ENCODE measurements at places on chromosomes 6 and 20. TPM values are rescaled to one million over a fixed set of nuclear protein-coding genes. Genes with fewer than 3 reads are reported as not detected.

DNA sequence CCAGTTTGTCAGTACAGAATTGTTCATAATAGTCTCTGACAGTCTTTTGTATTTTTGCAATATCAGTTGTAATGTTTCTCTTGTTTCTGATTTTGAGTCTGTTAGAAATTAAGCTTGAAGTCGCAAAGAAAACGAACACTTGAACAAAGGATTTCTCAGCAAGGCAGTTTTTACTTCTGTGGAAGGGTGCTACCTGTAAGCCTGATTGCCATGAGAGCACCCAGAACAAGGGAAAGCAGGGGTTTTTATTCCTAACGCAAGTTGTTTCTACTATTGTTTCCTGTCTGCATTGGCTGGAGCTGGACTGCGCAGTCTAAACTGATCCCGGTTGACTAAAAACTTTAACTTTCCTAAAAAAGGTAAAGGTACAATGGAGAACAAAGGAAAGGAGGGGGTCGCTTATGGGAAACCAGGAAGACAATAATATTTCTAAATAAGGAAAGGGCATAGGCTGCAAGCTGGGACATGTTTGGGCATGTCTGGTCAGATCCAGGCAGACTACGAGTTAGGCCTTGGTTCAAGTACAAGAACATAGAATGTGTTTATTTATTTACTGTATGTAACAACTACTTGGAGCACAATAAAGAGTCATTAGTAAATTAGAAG, 28.5 kb downstream of the HLA-B start:
- DNase-seq, result no peak
- peaks cover 12% of the 10 kb centered on the region for H3K36me3 ChIP-seq
- no peak overlapping the region for H3K4me3 ChIP-seq

- H3K27ac ChIP-seq, result no peak overlapping the region
- H3K4me1 ChIP-seq, result no peaks in the 10 kb centered on the region
- no peak overlapping the region for H3K4me3 ChIP-seq
- no peaks in the 10 kb centered on the region for H3K36me3 ChIP-seq
These were observed 162.8 kb upstream of the RSPO3 start for GRCh38 chr6:126955621-126956020.

The HLA-G gene
- 1.3 TPM for total RNA-seq

The RIPOR2 gene
- 303 TPM for total RNA-seq

DNA sequence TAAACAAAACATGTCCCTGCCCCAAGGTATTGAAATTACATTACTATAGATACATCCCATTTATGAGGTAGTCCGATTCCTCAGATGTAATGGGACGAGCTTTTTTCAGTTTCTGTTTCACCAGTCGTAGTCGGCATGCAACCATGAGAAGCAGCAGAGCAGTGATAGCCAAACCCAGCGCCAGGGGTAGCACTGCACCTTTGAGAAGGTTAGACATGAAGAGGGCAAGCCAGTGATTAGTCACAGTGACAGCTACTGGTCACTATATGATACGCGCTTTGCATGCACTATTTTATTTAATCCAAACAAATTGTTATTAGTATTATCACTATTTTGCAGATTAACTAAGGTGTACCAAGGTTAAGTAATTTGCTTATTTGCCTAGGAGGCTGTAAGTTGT, 43.7 kb downstream of the LRP11 start:
- no peaks in the 10 kb centered on the region for H3K4me1 ChIP-seq
- no peak overlapping the region for H3K27ac ChIP-seq
- no peaks in the 10 kb centered on the region for H3K27me3 ChIP-seq
- H3K4me3 ChIP-seq, result no peak overlapping the region

DNA sequence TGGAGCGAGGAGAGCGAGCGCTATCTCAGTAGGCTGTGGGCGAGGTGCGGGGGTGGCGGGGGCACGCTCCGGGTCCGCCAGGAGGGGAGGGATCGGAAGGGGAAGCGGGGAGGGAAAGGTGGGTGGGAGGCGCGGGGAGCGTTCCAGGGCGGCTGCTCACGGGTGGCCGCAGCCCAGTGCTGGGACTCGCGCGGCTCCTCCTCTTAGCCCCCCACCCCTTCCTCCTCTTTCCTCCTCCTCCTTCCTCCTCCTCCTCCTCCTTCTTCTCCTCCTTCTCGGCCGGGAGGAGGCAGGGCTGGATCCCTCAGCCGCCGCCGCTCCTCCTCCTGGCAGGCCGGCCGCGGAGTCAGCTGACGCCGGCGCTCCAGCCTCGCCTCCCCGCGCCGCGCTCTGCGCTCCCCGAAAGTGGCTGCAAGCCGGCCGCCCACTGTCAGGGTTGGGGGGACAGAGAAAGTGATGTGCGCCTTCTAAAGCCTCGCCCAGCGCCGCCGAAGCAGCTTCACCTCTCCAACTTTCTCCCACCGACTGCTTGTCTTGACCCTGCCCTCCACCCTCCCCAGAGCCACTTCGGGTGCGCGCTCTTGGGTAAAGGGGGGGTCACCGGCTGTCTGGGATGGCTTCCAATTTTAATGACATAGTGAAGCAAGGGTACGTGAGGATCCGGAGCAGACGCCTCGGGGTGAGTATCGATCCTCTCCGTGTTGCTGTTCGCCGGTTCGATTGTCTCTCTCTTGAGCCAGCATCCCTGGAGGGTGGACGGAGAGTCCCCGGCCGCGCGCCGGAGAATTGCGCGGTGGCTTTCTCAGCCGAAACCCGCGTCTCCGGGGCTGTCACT, at the start of gene DOK5:
Gene DOK5, plus strand, starts transcription at position 260 of the 835 bp plus-strand sequence. Its CDS starts 354 bp downstream, at position 614.
- no peak within 1 kb of the TSS for H3K4me3 ChIP-seq
- peaks cover 43% of the 10 kb centered on the region for H3K27me3 ChIP-seq
- DNase-seq, result no peak
- no peaks in the 10 kb centered on the region for H3K4me1 ChIP-seq
- H3K36me3 ChIP-seq, result no peaks in the 10 kb centered on the region

GRCh38 chr6:170404036-170404435, 97.5 kb downstream of the FAM120B start:
- no peaks in the 10 kb centered on the region for H3K4me1 ChIP-seq
- no peak overlapping the region for H3K4me3 ChIP-seq
- H3K27ac ChIP-seq, result no peak overlapping the region
- no peak for DNase-seq
- peaks cover 2% of the 10 kb centered on the region for H3K27me3 ChIP-seq
- peaks cover 36% of the 10 kb centered on the region for H3K36me3 ChIP-seq

GRCh38 chr6:31610968-31611367, 4.1 kb upstream of the AIF1 start:
- no peak overlapping the region for H3K27ac ChIP-seq
- H3K4me3 ChIP-seq, result no peak overlapping the region

DNA sequence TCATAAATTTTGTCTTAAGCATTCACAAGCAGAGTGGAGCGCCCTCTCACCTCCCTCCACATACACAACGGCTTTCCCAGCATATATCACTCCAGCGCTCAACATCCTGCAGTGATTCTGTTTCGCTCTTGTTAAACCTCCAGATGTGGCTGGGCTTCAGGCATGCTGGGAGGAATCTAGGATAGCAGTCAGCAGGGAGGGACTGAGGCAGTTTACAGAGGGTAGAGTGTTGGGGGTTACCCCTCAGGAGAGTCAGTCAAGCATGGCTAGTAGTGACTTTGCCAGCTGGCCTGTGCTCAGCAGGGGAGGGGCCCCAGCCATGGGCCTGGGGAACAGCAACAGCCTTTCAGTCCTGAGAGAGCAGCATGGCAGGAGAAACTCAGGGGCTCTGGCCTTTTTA, 161.4 kb upstream of the FLRT3 start:
- no peak overlapping the region for H3K27ac ChIP-seq
- H3K36me3 ChIP-seq, result no peaks in the 10 kb centered on the region
- H3K27me3 ChIP-seq, result no peaks in the 10 kb centered on the region
- DNase-seq, result no peak
- no peak overlapping the region for H3K4me3 ChIP-seq
- H3K4me1 ChIP-seq, result no peaks in the 10 kb centered on the region

The RALY gene
- total RNA-seq, result 208 TPM

- H3K27me3 ChIP-seq, result peaks cover 25% of the 10 kb centered on the region
- H3K4me3 ChIP-seq, result no peak overlapping the region
- no peak for DNase-seq
- H3K4me1 ChIP-seq, result no peaks in the 10 kb centered on the region
These were observed 60.5 kb downstream of the FNDC1 start for GRCh38 chr6:159229651-159230051.

The LAMA2 gene
- 0.02 TPM for total RNA-seq

The BEND3 gene
- total RNA-seq, result 2.7 TPM

The DHX16 gene
- 40.7 TPM for total RNA-seq

GRCh38 chr6:142935553-142936517, 9.1 kb downstream of the HIVEP2 start:
- peaks cover 28% of the 10 kb centered on the region for H3K36me3 ChIP-seq
- peaks cover 83% of the 10 kb centered on the region for H3K4me1 ChIP-seq
- DNase-seq, result peak; percentile 30
- no peaks in the 10 kb centered on the region for H3K27me3 ChIP-seq

The BPI gene
- not detected for total RNA-seq

DNA sequence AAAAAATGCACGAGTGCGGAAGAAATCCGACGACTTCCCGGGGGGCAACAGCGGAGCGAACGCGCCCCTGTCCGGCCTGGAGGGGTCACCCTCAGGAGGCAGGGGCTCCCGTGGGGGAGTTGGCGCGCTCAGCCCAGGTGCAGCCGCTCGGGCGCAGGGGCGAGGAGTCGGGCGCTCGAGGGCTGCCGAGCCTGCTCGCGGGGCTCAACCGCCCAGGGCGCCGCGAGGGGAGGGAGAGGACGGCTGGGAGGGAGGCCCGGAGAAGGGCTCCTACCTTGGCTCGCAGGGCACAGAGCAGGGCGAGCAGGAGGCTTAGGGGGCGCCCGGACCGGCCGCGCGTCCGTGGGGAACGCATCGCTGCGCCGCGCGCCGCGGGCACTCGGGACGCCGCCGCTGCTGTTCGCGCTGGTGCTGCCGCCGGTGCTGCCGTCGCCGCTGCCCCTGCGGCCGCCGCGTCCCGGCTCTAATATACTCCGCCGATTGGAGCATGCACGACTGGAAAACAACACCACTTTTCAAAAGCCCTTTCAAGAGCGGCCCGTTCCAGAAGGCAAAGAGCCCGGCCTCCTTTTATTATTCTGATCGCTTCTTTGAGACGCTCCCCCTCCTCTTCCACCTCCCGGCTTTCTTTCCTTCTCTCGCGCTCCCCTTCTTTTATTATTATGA, 490 bp downstream of the JAG1 start:
- H3K27ac ChIP-seq, result peak overlapping the region; percentile 25
- peaks cover 24% of the 10 kb centered on the region for H3K4me1 ChIP-seq
- peak overlapping the region; percentile 76 for H3K4me3 ChIP-seq

GRCh38 chr6:16769131-16769985, 8.1 kb upstream of the ATXN1 start:
- H3K4me3 ChIP-seq, result no peak overlapping the region
- peaks cover 7% of the 10 kb centered on the region for H3K36me3 ChIP-seq
- H3K27me3 ChIP-seq, result no peaks in the 10 kb centered on the region
- peak; percentile 77 for DNase-seq

The OOEP gene
- total RNA-seq, result 0.57 TPM

DNA sequence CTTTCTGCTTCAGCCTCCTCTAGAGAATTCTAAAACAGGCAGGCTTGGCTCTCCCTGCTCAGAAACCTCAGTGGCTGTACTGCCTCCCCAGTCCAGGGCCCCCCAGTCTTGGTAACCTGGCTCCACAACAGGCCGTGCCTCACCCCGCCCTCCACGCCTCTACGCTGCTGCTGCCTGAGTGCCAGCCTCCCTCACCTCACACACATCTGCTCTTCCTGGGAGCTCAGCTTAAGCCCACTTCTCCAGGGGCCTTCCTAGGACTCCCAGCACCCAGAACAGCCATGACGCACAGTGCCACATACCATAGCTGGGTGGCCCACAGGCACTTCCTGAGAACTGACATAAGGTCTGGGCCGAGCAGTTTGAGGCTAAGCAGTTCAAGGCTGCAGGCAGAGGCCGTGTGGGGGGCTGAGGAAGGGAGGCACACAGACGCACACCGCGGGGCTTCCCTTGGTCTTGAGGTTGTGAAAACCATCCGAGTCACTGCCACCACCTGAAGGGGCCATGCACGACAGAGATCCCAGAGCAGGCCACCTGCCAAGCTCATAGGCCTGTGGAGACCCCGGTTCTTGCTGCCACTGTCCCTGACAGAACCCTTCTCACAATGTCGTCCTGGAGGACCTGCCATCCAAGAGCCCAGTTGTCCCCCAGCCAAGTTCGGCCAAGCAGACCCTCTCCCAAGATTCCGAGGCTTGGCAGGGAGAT, 42.6 kb downstream of the DSTN start:
- H3K4me3 ChIP-seq, result peak overlapping the region; percentile 47
- H3K27ac ChIP-seq, result peak overlapping the region; percentile 96
- H3K27me3 ChIP-seq, result no peaks in the 10 kb centered on the region
- H3K36me3 ChIP-seq, result peaks cover 20% of the 10 kb centered on the region
- peaks cover 47% of the 10 kb centered on the region for H3K4me1 ChIP-seq

- no peaks in the 10 kb centered on the region for H3K4me1 ChIP-seq
- H3K27ac ChIP-seq, result no peak overlapping the region
- no peak for DNase-seq
- H3K36me3 ChIP-seq, result no peaks in the 10 kb centered on the region
- no peak overlapping the region for H3K4me3 ChIP-seq
- no peaks in the 10 kb centered on the region for H3K27me3 ChIP-seq
These were observed 357.1 kb upstream of the HSF2 start for GRCh38 chr6:122042380-122042779.

The SPTLC3 gene
- 1.1 TPM for total RNA-seq

DNA sequence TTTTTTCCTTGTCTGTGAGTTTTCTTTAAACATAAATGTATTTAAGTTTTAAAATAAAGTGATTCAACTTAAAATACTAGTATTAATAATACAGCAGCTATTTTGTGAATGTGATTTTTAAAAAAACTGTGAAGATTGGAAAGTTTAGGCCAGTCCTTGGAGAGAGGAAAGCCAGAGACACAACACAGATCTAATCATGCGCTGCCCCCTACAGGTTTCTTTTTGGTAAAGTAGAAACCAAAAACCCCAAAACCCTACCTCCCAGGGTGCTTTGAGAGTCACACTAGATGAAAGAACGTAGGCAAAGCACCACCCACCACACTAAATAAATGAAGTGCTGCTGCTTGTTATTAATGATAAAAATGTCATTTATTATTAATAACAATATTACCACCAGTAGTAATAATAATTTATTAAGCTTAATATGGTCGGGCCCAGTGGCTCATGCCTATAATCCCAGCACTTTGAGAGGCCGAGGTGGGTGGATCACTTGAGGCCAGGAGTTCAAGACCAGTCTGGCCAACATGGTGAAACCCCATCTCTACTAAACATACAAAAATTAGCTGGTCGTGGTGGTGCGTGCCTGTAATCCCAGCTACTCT, 33.7 kb downstream of the SLC9A8 start:
- peaks cover 42% of the 10 kb centered on the region for H3K36me3 ChIP-seq
- H3K27ac ChIP-seq, result no peak overlapping the region
- H3K27me3 ChIP-seq, result no peaks in the 10 kb centered on the region
- DNase-seq, result peak; percentile 78

Data from activated CD4-positive, alpha-beta T cell treated with anti-CD3 and anti-CD28 coated beads, Interleukin-2, amount 10 ng/mL, durations not matched to agents 7 days and 5 days (primary cell).